NCI-H774 (cell line): ENCODE measurements at places on chromosomes 2 and 18.

DNA sequence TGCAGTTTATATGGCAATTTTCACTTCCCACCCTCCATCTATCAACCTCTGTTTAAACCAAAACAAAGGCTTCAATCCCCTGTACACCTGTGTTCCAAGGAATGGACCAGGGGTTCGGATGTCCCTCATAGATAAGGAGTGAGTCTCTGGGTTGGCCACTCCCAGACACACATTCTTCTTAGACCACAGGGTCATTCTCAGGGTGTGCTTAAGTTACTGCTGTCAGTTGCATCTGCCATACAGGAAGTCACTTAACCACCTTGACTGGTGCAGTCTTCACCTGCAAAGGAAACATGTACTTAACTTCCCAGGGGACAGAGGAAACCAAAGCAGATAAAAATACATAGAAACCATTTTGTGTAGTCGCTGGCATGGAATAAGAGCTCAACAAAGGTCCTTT, 151.0 kb upstream of the NDUFV2 start:
- DNase-seq = no peak

DNA sequence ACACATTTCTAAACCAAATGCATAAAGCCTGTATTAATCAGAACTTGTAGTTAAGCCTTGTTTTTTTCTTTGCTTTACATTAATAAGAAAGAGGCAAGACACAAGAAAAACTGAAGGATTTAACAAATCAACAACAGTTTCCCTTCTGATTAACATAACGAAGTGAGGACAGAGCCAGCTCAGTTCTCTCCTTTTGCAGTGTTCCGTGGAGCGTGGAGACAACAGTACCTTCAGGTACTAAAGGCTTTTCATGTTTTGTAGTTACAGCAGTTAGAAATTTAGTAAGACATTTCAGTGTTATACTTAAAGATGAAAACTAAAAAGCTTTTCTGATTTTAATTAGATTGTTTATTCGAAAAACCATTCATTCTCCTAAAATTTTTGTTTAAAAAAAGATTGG, 115.2 kb downstream of the FMNL2 start:
- no peak for DNase-seq

- DNase-seq = no peak
These were observed 3.8 kb downstream of the PROC start for GRCh38 chr2:127421871-127422558.

DNA sequence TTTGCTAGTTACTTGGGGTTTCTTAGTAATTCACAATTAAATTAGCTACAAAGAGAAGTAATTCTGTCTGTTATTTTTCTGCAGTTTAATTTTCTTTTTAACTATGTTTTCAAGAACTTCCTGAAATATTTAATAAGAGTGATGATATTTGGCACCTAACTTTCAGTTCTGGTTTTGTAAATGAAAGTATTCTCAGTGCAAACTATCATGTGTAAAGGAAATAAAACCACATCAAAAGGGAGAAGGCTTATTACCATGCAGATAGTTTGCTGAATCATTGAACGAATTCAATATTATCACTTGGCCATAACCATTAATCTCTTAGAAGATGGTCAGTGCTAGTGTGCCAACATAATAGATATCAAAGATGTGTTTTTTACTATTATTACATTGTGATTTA, 29.2 kb downstream of the DYTN start:
- DNase-seq = no peak

GRCh38 chr2:10027660-10028330, 15.6 kb upstream of the KLF11 start:
- DNase-seq = no peak

DNA sequence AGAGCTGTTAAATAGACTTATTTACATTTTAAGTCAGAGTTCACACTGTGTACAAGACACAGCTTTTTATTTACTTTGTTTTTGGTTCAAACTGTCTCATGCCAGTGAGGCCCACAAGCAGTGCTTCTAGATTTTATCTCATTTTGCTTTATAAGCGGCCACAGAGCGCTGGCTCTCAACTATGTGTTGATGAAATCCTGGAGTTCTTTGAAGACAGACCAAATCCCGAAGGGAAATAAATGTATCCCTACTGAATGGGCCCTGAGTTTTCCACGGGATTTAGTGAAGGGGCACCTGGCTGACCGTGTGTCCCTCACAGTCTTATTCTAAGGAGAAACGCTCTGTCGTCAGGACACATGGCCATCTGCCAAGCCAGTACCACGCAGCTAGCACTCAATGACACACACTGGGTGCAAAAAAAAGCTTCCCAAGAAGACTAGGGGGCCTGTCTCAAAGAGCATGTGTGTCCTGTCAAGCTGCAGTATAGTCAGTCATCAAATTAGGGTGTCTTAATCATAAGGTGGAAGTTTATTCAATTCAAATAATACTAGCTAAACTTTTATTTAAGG, 23.4 kb downstream of the LYPD1 start:
- DNase-seq = no peak

- no peak for DNase-seq
These were observed 522.8 kb upstream of the CDH7 start for GRCh38 chr18:65227970-65228369.

DNA sequence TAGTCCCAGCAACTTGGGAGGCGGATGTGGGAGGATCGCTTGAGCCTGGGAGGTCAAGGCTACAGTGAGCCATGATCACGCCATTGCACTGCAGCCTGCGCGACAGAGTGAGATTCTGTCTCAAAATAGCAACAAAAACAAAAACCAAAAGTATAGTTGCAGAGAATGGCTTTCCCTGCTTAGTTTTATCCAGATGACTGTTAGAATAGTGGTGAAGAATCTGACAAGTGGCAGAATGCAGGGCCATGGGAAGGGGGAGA, 53.8 kb downstream of the NEDD4L start:
- no peak for DNase-seq

- DNase-seq = no peak
These were observed 8.2 kb upstream of the ALPI start for GRCh38 chr2:232447638-232448303.

DNA sequence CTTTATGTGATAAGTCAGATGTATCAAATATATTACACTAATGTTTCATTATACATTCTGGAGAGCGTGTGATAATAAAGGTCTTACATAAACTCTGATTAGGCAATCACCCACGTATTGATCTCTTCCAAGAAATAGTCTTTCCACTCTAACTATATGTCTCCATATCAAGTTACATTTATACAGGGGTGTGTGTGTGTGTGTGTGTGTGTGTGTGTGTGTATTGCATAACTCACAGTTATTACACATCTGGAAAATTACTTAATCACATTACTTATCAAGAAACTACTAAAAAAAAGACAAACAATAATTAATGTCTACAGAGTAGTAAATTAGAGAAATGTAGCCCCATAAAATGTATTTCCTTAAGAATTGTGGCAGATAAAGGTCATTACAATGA, 339.8 kb downstream of the CDH19 start:
- no peak for DNase-seq

- DNase-seq = no peak
These were observed 113.3 kb upstream of the ACVR1C start for GRCh38 chr2:157741819-157742484.

DNA sequence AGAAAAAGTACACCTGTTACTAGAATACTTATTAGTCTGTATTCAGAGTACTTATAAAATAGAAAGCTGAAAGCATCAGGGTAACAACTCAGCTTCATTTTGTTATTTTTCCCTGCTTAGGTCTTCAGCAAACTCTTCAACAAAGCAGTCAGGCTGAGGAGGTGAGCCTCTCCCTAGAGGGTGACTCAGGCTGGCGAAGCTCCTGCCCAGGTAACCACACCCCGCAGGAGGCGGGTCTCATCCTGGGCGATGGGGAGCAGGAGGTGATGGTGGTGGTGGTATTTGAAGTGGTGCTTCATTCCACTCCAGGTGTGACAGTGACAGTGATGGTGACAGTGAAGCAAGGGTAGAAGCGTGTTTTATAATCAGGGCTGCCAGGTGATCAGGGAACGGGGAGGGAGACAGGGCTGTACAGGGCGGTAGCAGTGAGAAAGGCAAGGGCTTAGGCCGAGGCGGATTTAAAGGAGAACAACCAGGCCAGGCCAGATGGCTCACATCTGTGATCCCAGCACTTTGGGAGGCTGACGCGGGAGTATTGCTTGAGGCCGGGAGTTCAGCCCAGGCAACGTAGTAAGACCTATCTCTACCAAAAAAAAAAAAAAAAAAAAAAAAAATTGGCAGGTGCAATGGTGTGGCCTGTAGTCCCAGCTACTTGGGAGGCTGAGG, 127.1 kb downstream of the SOCS6 start:
- DNase-seq = no peak

DNA sequence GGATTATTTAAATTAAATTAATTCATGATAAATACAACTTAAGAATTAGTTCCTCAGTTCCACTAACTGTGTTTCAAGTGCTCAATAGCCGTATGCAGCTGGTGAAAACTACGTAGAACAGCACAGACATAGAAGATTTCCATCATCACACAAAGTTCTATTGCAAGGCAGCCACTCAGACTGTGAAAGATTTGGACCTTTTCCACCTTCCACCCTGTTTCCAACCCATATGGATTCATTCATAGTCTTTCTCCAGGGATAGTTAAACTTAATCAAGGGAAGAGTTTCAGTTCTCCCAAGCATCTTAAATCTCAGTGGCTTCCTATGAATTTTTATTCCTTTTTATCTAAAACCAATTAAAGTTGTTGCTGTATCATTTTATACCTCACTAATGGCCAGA, 2030.8 kb downstream of the SUCLG1 start:
- no peak for DNase-seq

DNA sequence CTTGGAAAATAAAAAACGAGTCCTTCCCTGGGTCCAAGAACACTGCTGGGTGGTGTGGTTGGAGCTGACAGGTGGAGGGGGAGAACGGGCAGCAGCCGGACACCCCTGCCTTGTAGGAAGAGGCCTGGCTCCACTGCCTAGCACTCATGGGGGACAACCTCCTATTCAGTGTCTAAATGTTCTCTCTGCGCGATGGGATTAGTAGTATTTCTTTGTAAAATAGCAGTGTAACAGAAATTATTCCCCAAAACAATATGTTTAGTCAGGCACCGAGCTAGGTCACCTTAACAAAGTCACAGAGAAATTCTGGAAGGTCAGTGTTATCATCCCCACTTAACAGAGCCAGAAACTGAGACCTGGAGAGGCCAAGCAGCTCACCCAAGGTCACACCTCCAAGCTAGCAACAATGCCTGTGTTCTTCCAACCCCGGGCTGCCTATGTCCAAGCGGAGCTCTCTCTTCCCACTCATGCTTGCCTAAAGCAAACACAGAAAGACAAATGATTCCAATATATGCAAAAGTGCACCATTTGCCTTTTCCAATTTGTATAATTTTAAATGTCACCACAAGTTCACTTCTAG, 68.0 kb downstream of the STEAP3 start:
- DNase-seq = no peak

DNA sequence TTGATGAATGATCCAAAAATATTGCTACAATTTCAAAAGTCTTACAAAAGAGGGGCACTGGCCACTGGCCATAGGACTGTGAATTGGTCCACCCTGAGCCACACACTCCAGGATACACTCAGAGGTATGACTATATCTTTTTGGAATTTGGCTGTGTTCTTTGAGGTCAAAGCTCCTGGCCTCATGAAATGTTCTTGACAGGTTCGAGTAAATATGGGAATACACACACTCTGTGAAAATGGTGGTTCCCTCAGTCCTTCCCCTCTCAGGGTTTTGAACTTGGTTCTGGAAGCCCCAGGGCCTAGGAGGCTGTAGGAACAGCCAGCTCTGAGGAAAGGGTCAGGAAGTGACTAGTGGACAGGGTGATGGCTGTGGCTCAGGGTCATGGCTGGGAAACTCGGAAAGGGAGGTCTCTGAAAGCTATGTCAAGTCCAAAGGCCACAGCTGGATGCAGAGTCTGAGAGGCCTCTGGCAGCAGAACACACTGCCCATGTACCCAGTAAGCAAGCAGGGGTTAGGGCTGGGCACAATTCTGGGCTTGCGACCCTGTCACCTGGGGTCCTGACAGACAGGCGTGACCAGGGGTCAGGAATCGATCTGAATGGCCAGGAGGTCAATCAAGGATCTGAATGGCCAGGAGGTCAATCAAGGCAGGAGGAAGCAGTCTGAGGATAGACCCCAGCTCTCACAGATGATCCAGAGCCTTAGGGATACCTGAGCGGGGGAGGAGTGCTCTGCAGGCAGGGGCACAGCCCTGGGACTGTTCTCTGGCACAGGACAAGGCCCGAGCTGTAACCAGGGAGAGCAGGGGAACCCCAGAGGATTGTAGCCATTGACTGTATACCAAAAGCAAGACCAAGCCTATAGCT, 223.4 kb upstream of the SMAD2 start:
- no peak for DNase-seq

- DNase-seq = no peak
These were observed 64.4 kb downstream of the CIB4 start for GRCh38 chr2:26576565-26577441.

DNA sequence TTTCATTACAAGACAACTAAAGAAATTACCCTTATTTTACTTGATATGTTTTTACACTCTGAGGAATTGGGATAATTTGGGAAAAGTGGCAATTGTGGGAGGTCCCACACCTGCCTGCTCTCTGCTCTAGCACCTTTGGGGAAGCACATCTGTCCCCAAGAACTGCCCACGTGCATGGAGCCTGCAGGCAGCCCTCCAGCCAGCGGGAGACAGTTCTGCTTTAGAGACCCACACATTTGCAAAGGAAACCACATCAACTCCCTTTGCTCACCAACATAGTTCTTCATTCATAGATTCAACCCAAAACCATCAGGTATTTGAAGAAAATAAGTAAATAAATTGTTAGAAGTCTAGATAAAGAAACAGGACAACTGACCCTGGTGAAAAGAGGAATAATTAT, 239.9 kb upstream of the ID2 start:
- DNase-seq = no peak

GRCh38 chr2:68031542-68032160, 31.2 kb downstream of the C1D start:
- DNase-seq = peak; percentile 75

- DNase-seq = no peak
These were observed 3.4 kb upstream of the ASNSD1 start for GRCh38 chr2:189657867-189658266.

DNA sequence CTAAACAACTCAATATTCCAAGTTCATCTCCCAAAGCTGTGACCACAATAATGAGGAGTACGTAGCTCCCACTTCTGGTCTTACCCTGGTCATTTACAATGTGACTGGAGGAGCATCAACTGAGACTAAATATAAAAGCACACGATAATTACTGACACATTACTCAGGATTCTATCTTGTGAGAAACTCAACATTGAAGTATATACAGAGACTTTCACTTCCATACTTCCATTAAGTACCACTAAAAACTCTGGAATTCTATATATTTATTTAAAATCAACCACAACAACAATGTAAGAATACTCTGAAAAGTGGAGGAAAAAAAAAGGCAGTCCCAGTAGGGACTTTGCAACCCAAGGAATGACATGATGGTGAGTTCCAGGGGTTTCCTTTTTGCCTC, 61.4 kb downstream of the XDH start:
- DNase-seq = no peak

GRCh38 chr2:129766374-129766993, 213.0 kb upstream of the RAB6C start:
- DNase-seq = no peak

- no peak for DNase-seq
These were observed 64.5 kb downstream of the DDX18 start for GRCh38 chr2:117879003-117879402.
